Activated naive CD4-positive, alpha-beta T cell (primary cell): ENCODE measurements at places on chromosomes 5 and 9.

DNA sequence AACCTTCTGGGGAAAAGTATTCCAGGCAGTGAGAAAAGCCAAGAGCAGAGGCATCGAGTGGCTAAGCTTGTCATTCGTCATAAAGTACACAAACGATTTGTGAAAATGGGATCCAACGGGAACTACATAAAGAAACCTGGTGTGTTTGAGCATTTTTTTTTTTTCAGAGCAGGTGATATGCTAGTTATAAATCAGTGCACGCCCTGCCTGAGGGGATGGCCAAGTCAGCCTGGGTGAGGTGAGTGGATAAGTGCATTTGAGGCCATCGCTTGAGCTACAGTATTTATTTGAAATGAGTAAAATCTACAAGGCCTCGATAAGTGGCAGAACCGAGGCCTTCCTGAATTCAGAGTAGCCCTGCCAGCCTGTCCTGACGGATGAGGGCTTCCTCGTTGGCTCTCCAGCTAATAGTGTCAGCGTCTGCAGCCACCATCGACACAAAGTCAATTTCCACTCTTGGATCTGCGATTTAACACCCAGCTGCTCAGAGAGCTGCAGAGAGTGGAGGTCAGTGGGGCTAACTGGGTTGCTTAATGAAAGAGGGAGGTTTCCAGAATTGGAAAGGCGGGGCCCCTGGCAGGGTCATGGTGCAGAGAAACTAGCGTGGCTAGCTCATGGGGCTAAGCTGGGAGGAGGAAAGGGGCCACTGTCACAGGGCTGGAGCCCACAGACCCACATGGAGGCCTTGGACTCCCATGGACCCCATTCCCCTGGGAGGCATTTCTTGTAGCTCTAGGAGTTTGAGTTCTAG lies 27.3 kb downstream of the PPARGC1B start:
- no peak for DNase-seq

DNA sequence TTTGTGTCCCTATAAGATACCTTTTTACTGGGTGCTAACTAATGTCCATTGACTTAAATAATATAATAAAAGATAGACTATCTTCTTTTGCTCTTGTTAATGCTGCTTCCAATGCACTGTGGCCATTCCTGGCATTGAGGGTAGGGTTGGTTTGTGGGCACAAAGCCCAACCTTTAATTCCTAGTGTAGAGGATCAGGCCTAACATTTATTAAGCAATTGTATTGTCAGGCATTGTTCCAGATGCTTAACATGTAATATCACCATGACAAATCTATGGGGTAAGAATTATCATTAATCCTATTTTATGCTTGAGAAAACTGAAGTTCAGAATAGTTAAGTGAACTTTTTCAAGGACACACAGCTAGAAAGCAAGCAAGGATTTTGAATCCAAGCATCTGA lies 60.4 kb upstream of the GPBP1 start:
- no peak for DNase-seq

DNA sequence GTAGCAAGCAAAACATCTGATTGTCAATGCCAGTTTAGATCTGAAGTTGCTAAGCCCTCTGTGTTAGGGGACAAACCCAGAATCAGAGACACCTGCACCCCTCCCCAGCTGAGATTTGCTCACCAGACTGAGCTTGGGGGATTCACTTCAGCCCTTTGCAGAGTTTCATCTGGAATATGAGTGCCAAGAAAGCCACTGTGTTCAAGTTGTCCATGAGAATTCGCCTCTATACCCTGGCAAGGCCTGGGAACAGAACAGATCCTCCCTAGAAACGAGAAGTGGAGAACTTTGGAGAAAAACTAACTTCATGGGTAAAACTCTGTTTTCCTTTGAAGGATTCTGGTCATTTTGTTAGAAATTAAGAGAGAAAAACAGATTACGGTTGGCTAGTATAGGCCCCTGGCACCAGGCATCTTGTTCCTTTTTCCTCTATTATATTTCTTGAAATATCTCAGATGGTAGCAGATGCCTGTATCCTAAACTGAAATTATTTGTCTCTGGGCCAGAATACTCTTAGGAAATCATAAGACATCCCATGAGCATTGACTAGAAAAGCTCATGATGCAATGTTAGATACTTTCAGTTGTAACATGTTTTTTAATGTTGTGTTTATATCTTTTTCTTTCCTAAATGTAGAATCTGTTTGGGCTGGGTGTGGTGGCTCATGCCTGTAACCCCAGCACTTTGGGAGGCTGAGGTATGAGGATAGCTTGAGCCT lies 64.4 kb downstream of the SNX18 start:
- DNase-seq, result no peak

- no peak for DNase-seq
Observed at GRCh38 chr9:112404508-112404932, 24.6 kb downstream of the HSDL2 start.

DNA sequence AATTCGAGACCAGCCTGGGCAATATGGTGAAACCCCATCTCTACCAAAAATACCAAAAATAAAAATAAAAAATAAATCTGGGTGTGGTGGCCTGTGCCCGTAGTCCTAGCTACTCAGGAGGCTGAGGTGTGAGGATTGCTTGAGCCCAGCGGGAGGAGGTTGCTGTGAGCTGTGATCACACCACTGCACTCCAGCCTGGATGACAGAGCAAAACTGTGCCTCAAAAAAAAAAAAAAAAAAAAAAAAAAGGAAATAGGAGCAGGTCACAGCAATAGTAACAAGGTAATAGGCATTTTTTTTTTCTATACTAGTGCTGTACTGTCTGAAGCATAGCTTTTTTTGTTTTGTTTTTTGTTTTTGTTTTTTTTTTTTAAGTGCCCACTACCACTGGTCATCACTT lies 5.8 kb downstream of the LRRC70 start:
- no peak for DNase-seq

- DNase-seq, result no peak
Observed at GRCh38 chr5:22050931-22051330, 802.2 kb downstream of the CDH12 start.

GRCh38 chr9:89425921-89426383 lies 72.0 kb downstream of the SEMA4D start:
- DNase-seq, result no peak
